CD4-positive, alpha-beta T cell treated with Interleukin-4 for 4 hours (primary cell): ENCODE measurements at places on chromosomes 1 and 21.

GRCh38 chr1:205567716-205568115, 63.2 kb downstream of the CDK18 start:
- DNase-seq = no peak

DNA sequence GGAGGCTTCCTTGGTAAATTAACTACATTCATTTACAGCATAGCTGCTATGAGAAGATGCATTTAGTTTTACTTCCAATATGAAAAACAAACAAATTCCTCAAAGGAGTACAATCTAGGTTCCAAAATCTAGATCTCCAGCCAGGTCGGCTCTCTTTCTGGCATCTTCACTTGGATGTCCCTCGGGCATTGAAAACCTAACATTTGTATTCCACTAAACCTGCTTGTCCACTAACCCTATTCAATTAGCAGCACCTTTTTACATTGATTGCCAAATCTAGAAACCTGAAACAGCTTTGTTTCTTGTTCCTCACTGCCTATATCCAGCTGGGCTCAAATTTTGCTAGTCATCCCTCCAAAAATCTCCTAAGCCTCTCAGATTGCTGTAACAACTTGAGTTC, 14.3 kb upstream of the CXADR start:
- DNase-seq = no peak

DNA sequence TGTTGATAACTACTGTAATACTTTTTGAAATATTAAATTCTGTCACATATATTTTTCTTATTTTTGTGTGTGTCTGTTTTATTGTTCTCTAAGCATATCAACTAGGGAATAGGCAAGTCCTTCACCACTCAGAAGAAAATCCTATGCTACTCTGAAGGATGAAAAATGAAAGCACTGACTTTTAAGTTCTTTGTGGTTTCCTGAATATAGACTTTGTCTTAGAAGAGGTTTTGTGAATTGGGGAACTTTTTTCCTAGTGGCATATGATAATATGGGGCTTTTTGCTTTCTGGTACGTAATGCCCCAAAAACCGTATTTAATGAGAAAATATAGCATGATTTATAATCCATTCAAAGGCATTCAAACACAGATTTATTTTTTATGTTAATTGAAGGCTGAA, 136.0 kb downstream of the SNX7 start:
- DNase-seq = peak; percentile 20

DNA sequence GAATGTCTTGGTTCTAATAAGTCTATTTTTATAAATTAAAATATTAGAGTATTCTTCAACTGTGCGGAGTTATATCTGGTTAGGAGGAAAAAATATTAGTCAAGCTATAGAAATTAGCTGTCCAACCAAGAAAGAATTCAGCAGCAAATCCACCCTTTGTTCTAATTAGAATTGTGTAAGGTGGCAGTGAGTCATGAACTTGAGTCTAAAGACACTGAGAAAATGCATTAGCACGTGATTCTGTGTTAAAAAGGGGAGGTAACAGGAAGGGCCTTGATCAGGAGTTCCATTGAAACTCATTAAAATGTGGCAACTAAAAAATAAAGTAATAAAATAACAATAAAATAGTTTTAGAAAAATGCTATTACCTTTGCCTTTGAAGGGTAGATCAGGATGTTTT, 398.2 kb upstream of the RGS18 start:
- no peak for DNase-seq
